LHCN-M2 (cell line): ENCODE measurements at places on chromosomes 5 and 9.

- no peak for DNase-seq
These were observed 20.7 kb upstream of the JADE2 start for GRCh38 chr5:134504629-134505300.

DNA sequence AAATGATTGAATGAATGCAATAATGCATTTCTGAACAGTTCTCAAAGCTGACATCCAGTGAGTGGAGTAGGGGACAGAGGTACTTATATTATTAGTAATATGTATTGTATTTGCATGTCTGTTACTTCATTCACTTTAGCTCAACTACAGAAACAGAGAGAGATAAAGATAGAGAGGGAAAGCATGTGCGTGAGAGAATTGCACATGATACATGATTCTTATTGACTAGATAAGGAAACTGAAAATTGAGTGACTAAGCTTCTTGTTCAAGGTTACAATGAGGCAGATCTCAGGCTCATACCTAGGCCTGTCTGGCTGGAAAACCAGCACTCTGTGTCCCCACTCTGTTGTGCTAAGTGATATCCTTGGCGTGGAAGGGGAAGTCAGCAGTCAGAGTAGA is 337.7 kb upstream of the KLF4 start:
- no peak for DNase-seq

- peak; percentile 57 for DNase-seq
These were observed 1746.4 kb downstream of the EFNA5 start for GRCh38 chr5:105924366-105924765.

DNA sequence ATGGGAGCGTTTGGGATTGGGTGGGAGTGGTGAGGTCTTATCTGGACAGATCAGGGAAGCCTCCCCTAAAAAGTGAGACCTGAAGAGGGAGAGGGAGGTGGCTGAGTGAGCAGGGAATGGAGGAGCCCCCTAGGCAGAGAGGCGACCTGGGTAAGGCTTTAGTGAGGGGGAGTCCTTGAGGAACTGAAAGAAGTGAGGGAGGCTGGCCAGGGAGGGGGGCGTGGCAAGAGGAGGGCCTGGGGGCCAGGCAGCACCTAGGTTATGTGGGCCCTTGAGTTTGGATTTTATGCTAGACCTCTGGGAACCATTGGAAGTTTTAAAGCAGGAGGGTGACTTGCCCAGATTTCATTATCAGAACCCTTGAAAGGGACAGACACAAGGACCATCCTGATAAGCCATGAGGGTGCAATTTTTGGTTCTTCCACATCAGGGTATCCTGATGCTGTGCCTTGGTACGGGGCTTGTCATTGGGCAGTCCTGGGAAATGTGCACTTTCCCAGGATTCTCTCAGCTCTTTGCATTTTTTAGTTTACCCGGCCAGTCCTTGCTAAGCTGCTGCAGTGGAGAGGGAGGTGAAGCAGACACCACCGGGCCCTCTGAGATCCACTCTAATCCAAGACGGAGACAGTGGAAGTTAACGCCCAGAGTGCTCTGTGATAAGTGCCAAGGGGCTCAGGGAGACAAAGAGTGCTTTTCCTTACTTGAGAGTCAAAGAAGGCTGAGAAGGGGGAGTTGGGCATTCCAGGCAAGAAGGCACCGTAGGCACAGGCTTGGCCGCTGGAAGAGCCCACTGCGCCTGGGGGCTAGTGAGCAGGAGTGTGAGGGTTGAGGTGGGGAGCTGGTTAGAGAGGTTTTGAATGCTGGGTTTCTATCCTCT is 16.1 kb downstream of the GSN start:
- DNase-seq, result no peak

GRCh38 chr5:72028382-72028781 is 78.9 kb upstream of the MAP1B start:
- no peak for DNase-seq

- DNase-seq, result peak; percentile 82
These were observed 264.9 kb downstream of the TLE1 start for GRCh38 chr9:81424431-81424830.

GRCh38 chr9:6304232-6304631 is 23.9 kb upstream of the TPD52L3 start:
- no peak for DNase-seq

DNA sequence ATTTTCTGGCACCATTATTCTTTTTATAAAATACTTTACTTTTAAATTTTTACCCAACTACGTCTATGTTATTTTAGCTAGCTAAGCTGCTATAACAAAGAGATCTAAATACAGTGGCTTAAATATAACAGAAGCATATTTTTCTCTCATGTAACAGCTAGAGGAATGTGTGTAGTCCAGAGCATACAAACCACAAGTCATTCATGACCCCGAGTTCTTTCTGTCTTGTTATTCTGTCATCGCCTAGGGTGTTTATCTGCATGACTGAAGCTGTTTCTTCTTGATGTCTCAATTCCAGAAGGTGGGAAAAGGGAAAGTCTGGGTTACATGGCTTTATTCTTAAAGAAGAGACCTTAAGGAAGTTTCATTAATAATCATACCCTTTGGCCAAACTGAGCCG is 136.9 kb upstream of the RFX3 start:
- peak; percentile 6 for DNase-seq

- DNase-seq, result no peak
These were observed 739.5 kb upstream of the GRAMD2B start for GRCh38 chr5:125683669-125684068.

DNA sequence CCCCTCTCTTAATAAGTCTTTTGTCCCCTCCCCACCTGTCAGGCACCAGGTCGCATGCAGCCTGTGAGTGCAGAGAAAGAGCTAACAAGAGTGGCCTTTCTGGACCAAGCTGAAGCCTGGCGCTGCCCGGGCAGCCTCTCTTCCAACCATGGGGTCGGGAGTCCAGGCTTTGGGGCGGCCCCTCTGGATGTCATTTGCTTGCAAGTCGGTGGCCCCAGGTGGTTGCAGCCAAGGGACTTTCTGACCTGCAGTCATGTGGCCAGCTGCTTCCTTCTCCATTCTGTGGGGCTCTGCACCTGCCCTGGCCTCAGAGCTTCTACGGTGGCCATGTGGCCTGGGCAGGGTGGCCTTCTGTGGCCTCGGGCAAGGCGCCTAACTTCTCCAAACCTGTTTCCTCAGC is 159.7 kb downstream of the DAB2IP start:
- DNase-seq, result no peak

- no peak for DNase-seq
These were observed 3.8 kb downstream of the ADAMTSL1 start for GRCh38 chr9:18477719-18478118.

- DNase-seq, result peak; percentile 65
These were observed 138.3 kb downstream of the RFK start for GRCh38 chr9:76255781-76256455.

DNA sequence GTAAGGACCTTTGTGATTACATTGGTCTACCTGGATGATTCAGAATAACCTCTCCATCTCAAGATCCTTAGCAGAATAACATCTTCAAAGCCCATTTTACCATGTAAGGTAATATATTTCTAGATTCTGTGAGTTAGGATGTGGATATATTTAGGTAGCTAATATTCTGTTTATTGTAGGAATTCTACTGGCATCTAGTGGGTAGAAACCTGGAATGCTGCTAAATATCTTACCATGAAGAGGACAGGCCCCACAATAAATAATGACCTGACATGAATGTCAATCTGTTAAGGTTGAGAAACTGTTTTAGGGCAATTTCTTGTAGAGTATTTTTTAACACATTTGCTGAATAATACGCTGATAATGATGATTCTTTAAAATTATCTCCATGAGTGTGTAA is 426.8 kb downstream of the MAN2A1 start:
- DNase-seq, result no peak

DNA sequence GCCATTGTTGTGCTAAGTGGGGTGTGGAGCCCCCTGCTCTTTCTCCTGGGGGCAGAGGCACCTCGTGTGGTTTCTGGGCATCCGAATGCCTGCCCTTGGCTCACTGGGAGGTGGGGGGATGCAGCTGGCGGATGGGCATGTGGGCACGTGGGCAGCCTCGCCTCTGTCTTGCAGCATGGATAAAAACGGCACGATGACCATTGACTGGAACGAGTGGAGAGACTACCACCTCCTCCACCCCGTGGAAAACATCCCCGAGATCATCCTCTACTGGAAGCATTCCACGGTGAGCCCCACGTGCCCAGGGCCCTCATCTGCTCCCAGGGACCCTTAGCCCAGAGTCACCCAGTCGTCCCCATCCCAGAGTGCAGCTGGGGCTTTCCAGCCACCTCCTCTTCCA is 25.3 kb downstream of the PTGES2 start:
- no peak for DNase-seq

DNA sequence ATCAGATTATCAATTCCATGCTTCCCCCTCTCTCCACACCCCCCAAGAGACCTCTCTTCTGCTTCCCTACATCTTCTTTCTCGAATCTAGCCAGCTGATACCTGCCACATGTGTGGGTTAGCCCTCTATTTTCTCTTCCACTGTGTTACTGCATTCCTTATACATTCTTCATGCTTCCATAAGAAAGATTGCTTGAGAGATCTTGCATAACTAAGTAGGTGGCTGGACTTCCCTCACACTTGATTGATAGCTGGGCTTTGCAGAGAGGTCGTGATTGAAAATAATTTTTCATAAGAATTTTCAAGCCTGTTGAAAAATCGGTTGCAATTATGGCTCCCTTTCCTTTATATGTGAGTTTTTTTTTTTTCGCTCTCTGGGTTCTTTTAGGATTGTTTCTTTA is 33.0 kb upstream of the PANK3 start:
- no peak for DNase-seq

DNA sequence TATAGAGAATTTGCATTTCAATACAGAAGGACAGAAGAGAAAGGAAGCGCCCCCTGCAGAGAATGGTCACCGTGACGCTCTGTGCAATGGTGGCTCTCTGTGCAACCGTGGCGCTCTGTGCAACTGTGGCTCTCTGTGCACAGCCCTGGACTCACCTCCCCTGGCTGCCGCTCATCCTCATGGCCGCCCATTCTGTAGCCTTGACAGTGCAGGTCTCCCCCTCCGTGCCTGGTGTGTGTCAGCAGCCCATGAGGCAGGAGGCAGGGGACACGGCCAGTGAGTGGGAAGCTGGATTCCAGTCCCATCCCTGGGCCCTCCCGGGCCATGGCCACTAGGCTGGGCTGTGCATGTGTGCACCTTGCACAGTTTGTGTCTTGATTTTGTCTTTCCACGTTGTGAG is 12.0 kb downstream of the EXOC3 start:
- no peak for DNase-seq

DNA sequence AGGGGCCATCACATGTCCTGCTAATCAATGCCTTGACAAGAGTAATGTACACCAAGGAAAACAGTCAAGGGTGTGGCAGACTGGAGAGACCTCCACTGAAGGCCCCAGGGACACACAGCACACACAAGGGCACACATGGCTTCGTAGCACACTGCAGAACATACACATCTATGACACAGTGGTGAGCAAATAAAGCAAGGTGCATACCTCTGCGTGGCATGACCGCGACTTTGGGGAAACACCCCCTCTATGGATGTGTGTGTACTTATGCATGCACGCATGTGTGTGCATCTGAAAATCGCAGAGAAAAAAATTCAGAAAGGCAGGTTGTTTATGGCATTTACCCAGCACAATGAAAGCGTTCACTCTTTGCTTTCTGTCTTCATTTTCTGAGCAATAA is 20.5 kb downstream of the SEMA4D start:
- no peak for DNase-seq

- no peak for DNase-seq
These were observed 935.7 kb upstream of the NUDT12 start for GRCh38 chr5:104498281-104498680.

GRCh38 chr5:125049721-125050702 is 303.6 kb upstream of the ZNF608 start:
- DNase-seq, result no peak

DNA sequence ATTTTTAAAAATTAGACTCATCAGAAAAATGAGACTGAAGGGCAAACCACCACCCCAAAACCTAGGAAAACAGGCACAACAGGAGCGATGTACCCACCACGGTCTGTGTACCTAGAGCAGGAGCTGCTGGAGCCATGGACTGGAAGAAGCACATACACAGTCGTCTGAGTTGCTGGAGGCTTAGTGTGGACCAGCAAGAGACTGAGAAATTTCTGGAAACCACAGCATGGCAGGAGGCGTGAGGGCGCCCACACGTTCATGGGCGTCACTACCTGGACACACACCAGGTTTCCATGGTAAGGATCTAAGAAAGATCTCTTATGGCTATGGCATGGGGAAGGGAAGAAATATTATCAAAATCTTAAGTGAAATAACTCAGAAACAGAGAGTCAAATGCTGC is 91.9 kb downstream of the MED10 start:
- no peak for DNase-seq

DNA sequence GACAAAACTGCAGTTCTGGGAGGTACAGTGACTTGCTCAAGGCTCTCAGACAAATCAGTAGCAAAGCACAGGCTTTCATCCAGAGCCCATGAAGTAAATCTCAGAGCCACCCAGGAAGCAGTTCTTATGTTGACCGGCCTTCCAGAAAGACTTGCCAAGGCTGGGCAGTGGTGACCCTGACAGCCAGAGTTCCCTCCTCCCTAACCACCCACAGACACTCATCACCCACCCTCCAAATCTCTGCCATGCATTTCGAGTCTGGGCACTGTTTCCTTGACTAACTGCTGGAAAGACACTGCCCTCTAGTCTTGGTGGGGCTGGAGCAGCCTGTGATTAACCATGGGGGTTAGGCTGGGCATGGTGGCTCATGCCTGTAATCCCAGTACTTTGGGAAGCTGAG is 21.5 kb downstream of the NEURL1B start:
- DNase-seq, result no peak

DNA sequence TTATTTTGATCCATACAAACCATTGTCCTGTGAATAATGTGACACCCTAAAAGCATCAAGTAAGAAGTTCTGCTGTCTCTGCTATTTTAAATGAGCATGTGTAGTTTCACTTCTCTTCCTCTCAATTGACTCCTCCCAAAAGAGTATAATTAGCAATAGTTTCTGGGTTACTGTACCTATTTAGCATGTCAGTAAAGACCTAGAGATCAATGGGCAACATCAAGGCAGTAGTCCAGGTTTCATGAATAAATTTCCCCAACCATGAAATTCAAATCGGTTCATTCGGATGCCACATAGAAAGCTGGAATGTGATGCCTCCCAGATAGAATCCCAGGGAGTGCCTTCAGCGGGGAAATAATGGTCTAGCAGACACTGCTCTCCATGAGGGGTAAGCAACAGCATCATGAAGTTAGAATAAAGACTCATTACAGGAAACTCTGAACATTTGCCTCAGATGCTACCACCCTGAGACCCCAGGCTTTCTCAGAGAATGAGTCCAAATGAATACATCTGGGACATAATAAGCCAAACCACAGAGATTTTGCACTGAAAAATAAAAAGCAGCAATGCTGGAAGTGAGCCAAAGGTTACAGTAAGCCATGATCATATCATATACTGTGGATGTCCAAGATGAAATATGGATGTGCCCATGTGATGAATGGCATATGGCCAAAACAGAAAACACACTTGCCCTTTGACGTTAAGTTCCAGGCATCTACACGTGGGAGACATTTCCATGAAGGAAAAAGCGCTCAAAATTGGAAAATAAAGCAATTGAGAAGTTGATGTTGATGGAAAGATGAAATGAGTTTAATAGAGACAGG is 1107.0 kb upstream of the SEMA6A start:
- peak; percentile 49 for DNase-seq

DNA sequence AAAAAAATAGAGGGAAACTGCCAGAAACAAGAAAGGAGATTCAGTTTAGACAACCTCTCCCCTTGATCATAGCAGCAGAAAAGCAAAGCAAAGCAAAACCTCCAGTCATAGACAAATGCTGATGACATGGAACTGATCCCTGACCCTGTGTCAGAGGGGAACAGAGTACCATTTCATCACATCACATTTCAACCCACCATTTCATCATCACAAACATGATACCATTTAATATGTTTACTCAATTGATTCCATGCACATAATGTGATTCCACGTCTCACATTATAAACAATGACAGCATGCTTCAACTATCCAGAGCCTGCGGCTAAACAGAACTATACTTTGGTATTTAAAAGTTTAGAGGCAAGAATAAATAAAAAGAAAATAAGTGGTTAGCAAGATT is 28.7 kb upstream of the ACOT12 start:
- DNase-seq, result peak; percentile 83
